Fibroblast of skin of left quadriceps (primary cell): ENCODE measurements at places on chromosomes 7 and 10.

DNA sequence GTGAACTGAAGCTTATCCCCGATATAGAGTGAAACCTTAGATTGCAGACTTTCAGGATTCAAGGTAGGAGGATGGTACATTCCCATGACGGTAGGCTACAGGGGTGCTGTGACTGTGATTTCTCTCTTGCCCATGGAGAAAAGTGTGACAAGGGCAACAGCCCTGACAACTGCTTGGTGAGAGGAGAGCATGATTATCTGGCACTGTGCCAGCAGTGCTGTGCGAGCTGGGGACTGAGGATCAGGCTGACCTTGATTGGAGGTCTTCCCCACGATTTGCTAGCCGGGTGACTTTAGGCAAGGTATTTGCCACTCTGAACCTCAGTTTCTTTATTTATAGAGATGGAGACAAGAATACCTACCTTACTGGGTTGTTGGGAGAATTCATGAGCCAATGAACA lies 229.5 kb downstream of the PTEN start:
- no peak for DNase-seq

- no peak for DNase-seq
Observed at GRCh38 chr10:21329995-21330627, 195.4 kb downstream of the SKIDA1 start.

DNA sequence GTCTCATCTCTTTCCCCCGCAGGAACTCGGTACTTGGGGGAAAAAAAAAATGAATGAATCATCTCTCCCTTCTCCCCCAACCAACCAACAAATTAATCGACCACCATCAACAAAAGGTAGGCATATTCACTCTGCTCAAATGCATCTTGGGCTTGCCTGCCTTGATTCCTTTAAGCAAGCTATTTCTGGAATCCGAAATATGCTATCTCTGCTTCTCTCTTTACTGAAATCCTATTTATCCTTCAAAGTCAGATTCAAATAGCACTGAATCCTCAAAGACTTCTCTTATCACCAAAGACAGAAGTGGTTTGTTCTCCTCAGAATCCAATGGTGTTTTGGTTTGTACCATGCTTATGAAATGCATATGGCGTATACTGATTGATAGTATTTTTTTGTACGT lies 49.6 kb upstream of the TPK1 start:
- DNase-seq: no peak

DNA sequence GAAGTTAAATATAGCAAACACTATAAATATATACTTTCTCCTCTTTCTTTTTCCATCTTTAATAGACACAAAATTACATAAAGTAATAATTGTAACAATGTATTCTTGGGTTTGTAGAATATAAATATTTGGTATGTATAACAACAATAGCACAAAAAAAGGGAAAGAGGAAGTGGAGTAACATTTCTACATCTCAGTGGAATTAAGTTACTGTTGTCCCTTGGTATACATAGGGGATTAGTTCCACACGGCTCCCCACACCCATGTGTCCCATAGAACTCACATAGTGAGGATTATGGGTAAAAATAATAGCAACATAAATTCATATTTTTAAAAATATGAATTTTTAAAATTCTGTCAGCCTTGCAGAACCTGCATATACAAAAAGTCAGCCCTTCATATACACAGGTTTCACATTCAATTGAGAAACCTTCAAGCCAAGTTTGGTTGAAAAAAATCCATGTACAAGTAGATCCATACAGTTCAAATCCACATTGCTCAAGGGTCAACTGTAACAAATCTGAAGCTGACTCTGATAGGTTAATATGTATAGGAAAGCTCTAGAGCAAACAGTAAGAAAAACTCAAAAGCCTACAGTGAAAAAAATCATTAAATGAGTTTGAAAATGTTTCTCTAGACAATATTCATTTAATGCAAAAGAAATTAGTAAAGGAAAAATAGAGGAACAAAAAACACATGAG lies 92.4 kb downstream of the HYCC1 start:
- DNase-seq: no peak

GRCh38 chr7:155259866-155260497 lies 37.7 kb upstream of the INSIG1 start:
- no peak for DNase-seq

GRCh38 chr7:20013536-20013935 lies 203.6 kb downstream of the MACC1 start:
- no peak for DNase-seq

DNA sequence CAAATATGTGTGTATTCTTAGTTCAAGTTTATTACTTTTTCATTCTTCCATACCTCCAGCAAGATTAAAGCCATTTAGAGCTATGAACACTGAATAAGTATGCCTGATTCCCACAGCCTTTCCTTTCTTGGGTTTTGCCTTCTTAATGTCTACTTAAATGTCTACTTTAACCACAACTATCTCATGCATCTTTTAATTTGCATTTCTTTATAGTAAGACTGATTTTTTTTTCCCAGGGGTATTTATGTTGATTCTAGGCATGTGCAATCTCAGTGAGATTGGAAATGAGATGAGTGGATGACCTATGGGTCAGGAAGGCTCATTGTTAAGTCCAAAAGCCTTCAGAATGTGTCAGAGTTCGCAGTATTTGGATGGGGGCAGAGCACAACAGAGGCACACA lies 3.6 kb downstream of the PCBD1 start:
- DNase-seq: no peak

DNA sequence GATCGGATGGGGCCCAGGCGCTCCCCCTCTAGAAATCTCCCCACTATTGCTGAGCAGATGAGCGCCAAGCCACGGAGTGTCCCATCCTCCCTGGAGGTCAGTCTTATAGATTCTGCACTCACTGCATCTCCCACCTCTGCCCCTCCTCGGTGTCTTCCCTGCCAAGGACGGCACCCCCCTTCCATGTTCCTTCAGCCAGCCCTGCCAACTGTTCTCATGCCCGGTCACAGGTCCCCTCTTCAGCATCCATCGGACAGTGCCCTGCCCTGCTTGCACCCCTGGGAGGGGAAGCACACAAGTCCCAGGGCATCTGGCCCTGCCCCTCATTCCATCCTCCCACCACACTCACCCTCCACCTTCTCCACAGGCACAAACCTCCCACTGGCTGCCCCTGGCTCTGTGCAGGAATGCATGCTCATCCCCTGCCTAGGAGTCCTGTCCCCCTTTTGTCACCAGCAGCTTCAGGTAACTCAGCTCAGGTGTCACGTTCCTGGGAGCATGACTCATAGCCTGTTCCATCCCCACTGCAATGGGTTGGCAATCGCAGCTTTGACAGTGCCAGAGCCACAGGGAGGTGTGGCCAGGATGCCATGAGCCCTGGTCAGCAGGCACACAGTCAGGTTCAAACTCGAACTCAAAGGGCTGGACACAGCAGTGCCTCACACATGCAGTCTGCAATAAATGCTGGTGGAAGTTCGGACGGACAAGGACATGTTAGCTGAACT lies 234.7 kb upstream of the TCERG1L start:
- DNase-seq: no peak

GRCh38 chr7:123811056-123811455 lies 33.9 kb upstream of the HYAL4 start:
- no peak for DNase-seq

- no peak for DNase-seq
Observed at GRCh38 chr7:122520971-122521555, 177.9 kb downstream of the RNF133 start.

DNA sequence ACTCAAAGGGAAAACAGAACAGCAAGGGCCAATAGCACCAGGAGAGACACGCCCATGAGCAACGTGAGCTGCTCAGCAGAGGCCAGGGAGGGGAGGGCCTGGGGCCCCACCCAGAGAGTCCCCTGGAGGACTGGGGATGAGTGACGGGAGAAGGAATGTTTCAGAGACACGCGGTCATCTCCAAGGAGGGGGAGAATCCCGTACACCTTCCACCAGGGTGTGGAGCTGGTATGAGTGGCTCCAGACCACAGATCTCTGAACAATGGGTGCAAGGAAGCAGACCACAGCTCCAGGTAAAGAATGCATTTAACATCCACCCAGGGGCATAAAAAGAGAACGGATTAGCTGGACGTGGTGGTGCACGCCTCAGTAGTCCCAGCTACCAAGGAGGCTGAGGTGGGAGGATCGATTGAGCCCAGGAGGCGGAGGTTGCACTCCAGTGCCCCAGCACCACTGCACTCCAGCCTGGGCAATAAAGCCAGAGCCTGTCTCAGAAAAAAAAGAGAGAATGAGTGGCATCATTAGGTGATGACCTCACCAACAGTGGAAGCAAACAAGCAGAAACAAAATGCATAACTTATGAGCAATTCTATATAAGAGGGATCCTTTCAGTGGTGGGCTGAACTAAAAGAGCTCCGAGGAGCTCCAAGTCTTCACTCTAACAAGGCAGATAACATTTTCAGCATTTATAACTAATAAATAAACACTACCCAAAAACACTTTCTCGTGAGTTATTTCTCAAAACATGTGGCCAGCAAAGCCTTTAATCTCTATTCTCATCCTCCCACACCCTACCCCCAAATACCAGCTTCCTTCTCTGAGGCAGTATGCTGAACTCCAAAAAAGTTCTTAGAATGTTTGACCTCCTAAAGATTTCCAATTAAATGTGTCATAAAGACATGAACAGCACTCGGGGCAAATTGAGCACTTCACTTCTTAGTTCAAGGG lies 12.5 kb downstream of the PSAP start:
- no peak for DNase-seq

DNA sequence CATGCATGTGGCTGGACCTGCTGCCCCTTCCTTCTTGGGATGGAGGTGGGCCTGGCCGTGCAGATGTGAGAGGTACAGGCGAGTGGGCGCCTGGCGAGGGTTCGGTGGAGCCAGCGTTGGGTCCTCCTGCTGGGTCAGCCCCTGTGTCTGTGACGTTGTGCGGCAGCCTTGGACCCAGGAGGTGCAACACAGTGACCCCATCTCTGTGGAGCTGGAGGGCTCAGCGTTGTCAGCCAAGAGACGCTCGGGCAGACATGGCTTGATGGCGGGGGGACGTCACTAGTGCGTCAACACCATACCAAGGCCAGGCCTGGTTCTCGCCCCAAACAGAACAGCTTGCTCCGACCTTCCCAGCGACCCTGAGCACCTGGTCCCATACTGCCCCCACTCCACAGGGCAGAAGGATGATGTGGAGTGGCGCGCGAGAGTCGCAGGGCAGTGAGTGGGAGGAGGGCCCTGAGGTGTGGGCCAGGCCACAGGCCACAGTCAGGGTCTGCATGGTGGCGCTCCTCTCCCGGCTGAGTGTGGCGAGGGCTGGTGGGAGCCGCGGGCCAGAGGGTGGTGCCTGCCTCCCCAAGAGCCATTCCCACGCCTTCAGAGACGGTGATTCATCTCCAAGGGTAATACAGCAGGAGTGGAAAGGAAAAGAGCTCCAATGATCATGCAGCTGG lies 184.4 kb downstream of the DNAJB6 start:
- no peak for DNase-seq

DNA sequence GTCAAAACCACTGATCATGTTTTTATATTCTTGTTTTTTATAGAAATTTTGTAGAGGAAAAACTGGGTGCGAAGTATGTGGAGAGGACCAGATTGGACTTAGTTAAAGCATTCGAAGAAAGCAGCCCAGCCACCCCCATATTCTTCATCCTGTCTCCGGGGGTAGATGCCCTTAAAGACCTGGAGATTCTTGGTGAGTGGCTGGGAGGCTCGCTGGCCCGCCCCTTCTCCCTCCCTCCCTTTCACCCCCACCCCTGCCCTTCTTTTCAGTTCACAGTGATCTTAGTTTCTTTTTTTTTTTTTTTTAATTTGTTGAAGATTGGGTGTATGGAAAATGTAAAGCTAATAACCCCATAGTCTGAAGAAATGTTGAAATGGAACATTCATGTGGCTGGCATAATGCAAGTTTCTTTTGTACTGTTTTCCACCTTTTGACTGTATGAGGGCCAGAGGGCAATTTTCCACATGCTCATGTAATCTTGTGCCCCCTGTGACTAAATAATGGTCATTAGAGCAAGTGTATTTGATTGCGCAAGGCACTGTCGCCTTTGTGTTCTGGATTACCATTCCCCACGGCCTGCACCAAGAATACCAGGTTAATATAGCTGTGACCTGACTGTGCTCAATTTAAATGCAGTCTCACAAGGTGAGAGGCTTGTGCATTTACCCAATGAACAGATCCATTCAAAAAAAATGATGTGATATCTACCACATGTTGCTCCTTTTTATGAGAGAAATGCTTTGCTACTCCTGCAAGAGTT lies 77.7 kb downstream of the CDCA7L start:
- DNase-seq: no peak

GRCh38 chr7:137998250-137998649 lies 3.6 kb downstream of the CREB3L2 start:
- no peak for DNase-seq

DNA sequence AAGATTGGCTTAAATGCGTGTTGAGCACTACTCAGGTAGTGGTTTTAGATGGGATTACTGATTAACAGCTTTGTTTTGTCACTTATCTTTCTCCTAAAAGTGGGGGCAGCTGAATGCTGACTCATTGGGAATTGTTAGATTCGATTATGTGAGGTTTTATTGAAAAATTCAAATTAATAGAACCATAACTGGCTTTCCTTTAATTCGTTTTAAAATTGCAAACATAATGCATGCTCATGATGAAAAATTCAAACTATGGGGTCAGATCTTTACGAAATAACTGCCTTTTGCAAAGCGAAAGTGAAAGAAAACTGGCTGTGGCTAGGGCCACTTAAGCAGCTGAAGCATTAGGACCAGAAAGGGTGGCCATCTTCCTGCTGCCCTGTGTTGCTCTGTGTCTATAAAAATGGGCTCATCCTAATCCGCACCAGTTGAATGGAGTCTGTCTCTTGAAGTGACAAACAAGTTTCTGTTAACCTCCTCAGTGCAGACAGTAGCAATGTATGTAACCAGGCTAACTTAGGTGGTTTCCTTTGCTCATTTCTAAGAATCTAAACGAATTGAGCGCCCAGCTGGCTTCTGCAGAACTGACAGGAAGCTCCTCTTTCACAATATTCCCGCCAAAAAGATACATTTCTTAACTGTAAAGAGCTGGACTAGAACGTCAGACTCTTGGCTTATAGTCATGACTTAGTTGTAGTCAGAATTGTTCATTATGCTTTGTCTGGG lies 27.8 kb downstream of the DENND10 start:
- DNase-seq: no peak

DNA sequence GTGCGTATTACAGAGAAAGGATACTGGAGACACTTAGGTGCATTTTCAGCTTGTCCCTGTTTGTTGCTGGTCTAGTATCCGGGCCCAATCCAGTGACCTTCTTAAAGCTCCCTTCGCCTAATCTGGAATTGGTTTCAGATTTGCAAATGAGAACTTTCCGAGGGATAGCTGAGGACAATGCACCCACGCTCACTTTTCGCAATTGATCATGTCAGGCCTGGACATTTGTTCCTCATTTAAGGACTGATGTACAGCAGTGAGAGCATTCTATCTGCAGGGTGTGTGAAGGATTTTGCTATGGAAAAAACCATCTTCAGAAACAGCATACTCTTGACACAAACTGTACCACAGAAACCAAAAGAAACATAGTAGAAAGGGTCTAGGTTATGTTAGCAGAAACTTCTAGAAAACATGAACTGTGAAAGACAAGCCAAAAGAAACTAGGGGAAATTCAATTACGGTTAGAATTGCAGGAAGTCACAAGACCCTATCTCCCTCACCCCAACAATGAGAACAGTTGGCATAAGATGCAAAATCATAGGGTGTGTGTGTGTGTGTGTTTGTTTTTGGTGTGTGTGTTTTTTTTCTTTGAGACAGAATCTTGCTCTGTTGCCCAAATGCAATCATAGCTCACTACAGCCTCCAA lies 331.1 kb downstream of the CALN1 start:
- no peak for DNase-seq

GRCh38 chr7:2607122-2607922 lies 24.5 kb upstream of the TTYH3 start:
- DNase-seq: no peak
